Kidney (tissue), 22 donors: ENCODE measurements at places on chromosomes 2 and 18. TPM values are rescaled to one million over a fixed set of nuclear protein-coding genes. Genes with fewer than 3 reads are reported as not detected.

DNA sequence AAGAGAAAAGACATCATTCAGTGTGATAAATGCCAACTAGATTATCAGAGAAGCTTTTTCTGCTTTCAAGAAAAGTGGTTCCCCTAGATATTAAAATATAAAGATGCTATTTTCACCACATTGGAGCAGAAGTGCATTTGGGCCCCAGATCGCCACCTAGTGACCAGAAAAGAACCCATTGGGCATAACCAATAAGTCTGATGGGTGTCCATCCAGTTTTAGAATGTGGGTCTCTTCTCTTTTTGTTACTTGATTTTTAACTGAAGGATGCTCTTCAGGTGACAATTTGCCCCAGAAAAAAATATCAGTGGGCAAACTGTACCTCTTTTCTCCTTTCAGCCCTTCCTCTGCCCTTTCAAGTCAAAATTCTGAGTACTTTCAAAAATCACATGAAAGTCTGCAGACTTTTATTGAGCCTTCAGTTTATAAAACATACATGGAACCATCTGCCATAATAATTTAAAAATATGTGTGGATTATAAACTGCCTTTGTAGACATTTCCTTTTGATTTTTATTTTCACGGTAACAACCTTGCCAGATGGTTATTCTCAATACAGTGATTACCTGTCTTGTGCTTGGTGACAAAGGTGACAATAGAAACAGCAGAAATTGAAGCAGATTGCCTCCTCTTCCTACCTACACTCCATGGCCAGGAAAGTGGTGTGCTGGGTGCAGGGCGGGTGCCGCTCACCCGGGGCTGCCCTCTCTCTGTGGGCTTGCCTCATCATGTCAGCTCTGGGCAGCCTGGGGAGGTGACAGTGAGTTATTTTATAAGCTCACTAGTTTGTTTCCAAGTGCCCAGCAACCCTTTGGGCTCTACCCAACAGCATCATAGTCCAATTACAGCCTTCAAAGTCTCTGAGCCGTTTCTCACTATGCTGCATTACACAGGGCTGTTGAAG, 124.5 kb downstream of the DCDC2C start:
- no peaks in the 10 kb centered on the region for H3K27me3 ChIP-seq
- DNase-seq, result no peak
- H3K36me3 ChIP-seq, result no peaks in the 10 kb centered on the region
- H3K4me3 ChIP-seq, result no peak overlapping the region

DNA sequence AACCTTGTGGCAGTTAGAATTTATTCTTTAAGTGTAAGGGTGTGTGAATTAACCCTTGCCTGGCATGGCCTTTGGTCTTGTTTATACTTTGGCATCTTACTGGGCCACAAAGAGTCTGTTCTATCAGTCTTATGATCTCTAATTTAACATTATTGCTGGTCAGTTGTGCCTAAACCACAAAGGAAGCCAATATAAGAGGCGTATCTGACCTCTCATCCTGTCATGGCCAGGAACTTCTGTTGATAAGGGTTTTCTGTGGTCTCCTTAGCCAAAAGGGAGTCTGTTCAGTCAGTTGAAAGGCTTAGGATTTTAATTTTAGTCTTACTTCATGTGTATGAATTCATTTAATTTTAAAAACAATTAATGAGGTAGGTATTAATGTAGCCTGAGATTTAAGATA, 127.2 kb downstream of the LRRTM4 start:
- H3K4me3 ChIP-seq, result no peak overlapping the region
- DNase-seq, result no peak
- H3K27ac ChIP-seq, result no peak overlapping the region
- no peaks in the 10 kb centered on the region for H3K36me3 ChIP-seq

- H3K27ac ChIP-seq, result no peak overlapping the region
- no peak for DNase-seq
- no peaks in the 10 kb centered on the region for H3K4me1 ChIP-seq
Observed at GRCh38 chr18:29218091-29218490, 1041.2 kb upstream of the CDH2 start.

The KCNK3 gene
- total RNA-seq, result 8.1 TPM

- H3K36me3 ChIP-seq, result no peaks in the 10 kb centered on the region
- DNase-seq, result no peak
- no peak overlapping the region for H3K4me3 ChIP-seq
- H3K4me1 ChIP-seq, result no peaks in the 10 kb centered on the region
Observed at GRCh38 chr18:10047237-10047636, 133.4 kb downstream of the VAPA start.

- H3K27me3 ChIP-seq, result no peaks in the 10 kb centered on the region
- no peaks in the 10 kb centered on the region for H3K36me3 ChIP-seq
- H3K27ac ChIP-seq, result no peak overlapping the region
Observed at GRCh38 chr2:86661333-86661732, 37.7 kb upstream of the RNF103 start.

- DNase-seq, result no peak
- no peaks in the 10 kb centered on the region for H3K27me3 ChIP-seq
- H3K4me1 ChIP-seq, result no peaks in the 10 kb centered on the region
- no peak overlapping the region for H3K4me3 ChIP-seq
- no peak overlapping the region for H3K27ac ChIP-seq
- no peaks in the 10 kb centered on the region for H3K36me3 ChIP-seq
Observed at GRCh38 chr18:78995740-78996395, 16.2 kb downstream of the SALL3 start.

DNA sequence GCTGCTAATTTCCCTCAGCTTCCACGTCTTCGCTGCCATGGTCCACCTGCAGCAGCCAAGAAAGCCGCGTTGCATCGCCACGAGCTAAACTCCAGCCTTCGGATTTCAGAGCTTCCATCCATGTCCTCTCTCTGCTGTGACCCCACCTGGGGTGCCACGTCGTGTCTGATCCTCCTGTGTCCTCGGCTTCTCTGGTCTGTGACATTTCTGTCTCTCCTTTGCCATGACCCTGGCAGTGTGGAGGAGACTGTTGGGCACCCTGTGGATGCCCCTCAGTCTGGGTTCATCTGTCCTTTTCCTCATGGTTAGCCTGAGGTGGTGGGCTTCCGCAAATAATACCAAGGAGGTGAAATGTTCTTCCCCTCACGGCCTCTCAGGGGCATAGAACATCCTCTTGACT, 106.8 kb downstream of the RTP5 start:
- DNase-seq, result no peak
- H3K27me3 ChIP-seq, result no peaks in the 10 kb centered on the region
- no peak overlapping the region for H3K4me3 ChIP-seq
- no peaks in the 10 kb centered on the region for H3K4me1 ChIP-seq
- H3K27ac ChIP-seq, result no peak overlapping the region
- H3K36me3 ChIP-seq, result no peaks in the 10 kb centered on the region

- H3K4me3 ChIP-seq, result no peak overlapping the region
- no peaks in the 10 kb centered on the region for H3K27me3 ChIP-seq
- H3K36me3 ChIP-seq, result no peaks in the 10 kb centered on the region
- DNase-seq, result no peak
Observed at GRCh38 chr18:58567453-58568196, 61.3 kb downstream of the ALPK2 start.

- H3K27ac ChIP-seq, result no peak overlapping the region
- no peaks in the 10 kb centered on the region for H3K36me3 ChIP-seq
- no peaks in the 10 kb centered on the region for H3K27me3 ChIP-seq
- no peak overlapping the region for H3K4me3 ChIP-seq
- no peaks in the 10 kb centered on the region for H3K4me1 ChIP-seq
Observed at GRCh38 chr2:102433973-102434654, 11.2 kb downstream of the IL18RAP start.

The AMER3 gene
- not detected for total RNA-seq

GRCh38 chr2:57443086-57443485, 603.5 kb upstream of the VRK2 start:
- no peaks in the 10 kb centered on the region for H3K36me3 ChIP-seq
- no peak for DNase-seq
- no peak overlapping the region for H3K27ac ChIP-seq

DNA sequence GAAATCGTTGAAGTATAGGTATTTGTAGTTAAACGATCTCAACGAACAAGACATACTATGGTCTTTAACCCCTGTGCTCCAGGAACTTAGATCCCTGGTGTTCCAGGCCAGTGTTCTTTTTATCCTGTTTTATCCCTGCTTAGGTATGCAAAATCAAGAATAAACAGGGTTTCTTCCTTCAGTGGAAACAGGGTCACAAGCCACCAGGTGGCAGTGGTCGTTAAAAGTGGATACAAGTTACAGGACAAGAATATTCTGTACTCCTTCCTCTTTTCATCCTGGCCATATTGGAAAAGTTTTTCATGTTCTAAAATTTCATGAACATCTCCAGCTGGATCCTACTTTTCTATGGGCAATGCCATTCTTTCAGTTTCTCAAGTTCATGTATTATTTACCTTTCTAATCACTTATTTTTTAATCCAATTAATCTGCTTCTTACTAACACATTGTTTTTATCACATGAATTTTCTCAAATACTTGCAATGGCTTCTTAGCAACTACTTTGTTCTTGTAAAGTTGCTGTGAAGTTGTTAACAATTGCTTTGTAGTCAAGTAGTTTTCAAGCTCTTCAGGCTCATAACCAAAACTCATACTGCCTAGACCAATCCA, 16.4 kb upstream of the HNMT start:
- peak; percentile 74 for DNase-seq
- no peaks in the 10 kb centered on the region for H3K4me1 ChIP-seq
- no peaks in the 10 kb centered on the region for H3K27me3 ChIP-seq
- H3K36me3 ChIP-seq, result no peaks in the 10 kb centered on the region

The CPO gene
- total RNA-seq, result 0.41 TPM
